ENCODE measurements at places on chromosomes 2 and 18.
A peak's percentile ranks its signal among the peaks of the same experiment; 100 is the strongest.

DNA sequence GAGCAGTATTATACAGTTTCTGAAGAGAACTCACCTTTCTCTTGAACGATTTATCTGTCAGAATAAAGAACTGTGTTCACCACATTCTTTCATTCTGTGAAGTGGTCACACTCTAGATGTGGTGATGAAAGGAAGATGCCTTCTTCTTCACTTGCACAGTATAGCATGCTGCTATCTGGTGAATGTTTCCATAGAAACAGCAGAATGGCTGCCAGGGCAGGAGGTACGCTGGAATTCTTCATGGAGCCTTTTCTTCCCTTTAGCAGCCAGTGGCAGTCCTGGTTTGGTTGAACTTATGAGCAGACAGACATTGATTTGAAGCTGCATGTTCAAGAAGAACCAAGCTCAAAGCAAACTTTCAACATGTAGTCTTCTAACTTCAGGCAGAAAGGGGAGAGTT lies 1157.9 kb upstream of the LRRTM1 start:
- DNase-seq, result no peak

- no peak for DNase-seq
These were observed 109.7 kb upstream of the GLI2 start for GRCh38 chr2:120625865-120626560.

DNA sequence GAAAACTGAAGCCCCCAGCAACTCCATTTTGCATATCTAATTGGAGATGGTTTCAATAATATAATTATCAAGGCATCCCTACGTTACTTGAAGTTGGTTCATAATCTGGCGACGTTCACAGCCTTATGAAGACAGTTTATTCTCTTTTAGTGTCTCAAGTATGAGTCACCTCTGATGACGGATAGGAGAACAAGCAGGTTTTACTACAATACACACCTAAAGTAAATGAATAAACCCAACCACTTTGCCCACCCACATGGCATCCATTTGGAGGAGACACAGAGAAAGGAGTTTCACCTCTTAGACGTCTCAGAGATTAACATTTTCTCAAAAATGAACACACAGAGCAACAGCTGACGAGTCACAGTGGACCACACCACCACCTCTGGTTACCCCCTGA lies 40.8 kb downstream of the BCL11A start:
- DNase-seq, result no peak

- DNase-seq, result no peak
These were observed 626.7 kb downstream of the LRRTM4 start for GRCh38 chr2:76895469-76895868.

GRCh38 chr2:27811768-27812167 lies 40.2 kb downstream of the MRPL33 start:
- no peak for DNase-seq

DNA sequence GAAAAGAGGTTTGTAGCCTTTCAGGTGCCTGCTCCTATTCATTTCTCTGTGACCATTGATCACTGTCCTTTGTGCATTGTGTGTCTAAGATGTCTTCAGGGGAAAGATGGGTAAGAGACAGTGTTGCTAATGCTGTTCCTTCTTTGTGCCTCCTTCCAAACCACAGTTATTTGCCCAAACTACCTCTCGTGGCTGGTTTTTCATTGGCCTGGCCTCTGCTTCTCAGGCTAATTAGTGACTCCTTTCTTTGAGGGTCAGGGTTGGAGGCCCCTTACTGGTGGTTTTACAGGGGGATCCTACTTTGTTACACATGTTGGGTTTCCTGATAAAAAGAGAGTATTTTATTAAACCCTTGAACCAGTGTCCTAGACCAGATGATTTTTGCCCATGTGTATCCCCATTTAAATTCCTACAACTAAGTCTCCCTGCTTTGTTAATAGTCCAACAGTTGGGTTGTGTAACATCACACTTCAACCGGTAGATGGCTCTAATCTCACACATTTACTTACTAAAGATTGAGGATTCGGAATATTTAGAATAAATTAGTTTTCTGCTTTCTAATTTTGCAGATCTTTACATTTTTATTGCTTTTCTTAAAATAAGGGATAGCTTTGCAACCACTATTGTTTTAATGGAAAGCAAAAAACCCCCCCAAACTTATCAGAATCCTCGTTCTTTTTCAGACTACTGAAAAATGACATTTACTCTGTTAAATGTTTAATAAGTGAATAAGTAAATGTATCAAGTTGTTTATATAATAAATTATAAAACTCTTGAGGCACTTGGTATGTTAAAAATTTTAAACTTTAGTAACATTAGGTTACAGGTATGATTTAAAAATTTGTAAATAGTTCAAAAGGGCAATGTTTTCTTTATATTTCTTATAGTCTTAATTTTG lies 2.4 kb downstream of the MARS2 start:
- no peak for DNase-seq

- DNase-seq, result no peak
These were observed 353.1 kb upstream of the FANCL start for GRCh38 chr2:58594175-58594574.

DNA sequence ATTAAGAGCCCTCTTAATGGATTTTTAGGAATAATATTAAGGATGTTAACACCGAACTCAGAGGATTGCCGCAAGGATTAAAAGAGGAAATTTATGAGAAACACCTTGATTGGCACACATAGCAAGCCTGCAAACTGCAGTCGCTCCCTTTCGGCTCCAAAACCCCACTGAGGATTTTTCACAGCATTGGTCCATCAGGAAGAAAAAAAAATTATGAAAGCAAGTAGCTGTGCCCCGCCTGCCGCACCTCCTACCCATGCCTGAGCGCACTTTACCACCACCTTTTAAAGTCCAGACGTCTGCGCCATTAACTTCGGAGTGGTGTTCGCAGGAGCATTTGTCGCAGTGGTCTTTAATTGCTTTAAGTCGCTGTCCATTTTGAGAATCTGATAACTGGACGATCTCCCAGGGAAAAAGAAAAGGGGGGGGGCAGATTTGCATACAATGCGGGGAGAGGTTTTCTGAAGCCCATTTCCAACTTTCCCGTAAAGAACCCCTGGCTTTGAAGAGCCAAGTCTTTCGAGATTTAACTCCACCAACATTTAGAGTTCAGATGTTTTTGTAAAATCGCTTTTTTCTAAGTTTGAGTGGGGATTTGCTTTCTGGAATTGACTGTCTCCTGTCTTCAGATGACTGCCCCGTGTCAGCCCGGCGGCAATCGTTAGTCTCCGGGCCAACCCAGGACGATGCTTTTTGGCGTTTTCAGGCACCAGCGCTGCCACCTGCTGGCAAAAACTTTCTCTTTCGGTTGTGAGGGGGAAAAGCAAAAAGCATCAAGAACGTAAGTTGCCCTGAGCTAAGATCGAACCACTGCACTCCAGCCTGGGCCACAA lies 913 bp upstream of the TRABD2A start:
- DNase-seq, result peak; percentile 88

- DNase-seq, result no peak
These were observed 516.3 kb upstream of the FSIP2 start for GRCh38 chr2:185222311-185222710.

DNA sequence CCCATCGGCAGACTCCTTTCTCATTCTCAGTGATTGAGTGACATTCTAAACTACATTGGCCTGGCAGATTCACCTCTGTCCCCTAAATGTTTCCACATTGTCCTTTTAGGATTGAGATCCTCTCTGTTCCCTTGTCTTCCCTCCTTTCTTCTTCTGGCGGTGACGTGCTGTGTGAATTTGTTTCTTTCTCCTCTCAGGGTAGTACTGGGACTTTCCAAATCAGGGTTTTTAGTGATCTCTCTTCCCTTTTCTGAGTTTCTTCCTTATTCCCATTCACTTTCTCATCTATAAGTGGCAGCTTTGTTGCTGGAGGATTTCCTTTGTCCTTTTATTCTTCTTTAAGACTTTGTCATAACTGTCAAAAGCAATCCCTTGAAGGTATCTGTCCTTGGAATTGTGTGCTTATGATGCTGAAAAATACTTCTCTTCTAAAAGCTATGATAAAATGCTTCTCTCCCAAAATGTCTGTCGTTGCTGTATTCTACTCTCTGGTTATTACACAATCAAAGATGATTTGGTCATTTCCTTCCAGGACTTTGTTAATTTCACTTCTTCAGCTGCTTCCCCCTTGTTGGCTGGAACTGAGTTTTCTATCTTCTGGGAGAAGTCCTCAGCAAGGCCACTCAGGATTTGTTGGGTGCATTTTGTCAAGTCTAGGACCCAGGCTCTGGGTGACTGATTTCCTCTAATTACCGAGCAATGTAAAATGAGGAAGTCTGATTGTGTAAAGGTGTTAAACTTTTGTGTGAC lies 4.9 kb upstream of the IL1B start:
- DNase-seq, result no peak

DNA sequence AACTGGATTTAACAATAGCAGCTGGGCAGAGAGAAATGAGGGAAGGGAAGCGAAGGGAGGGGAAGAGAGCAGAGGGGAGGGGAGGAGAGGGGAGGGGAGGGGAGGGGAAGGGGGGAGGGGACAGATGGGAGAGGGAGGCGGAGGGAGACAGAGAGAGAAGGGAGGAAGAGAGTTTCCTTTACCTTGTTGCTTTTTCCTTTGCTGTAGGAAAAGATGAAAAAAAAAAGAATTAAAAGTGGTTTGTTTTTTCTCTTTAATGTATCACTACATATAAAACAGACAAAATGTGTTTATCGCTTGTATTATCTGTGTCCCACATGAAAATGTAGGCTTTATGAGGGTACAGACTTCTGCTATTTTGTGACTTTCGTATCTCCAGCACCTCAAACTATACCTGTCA lies 190.4 kb upstream of the KYNU start:
- DNase-seq, result no peak

DNA sequence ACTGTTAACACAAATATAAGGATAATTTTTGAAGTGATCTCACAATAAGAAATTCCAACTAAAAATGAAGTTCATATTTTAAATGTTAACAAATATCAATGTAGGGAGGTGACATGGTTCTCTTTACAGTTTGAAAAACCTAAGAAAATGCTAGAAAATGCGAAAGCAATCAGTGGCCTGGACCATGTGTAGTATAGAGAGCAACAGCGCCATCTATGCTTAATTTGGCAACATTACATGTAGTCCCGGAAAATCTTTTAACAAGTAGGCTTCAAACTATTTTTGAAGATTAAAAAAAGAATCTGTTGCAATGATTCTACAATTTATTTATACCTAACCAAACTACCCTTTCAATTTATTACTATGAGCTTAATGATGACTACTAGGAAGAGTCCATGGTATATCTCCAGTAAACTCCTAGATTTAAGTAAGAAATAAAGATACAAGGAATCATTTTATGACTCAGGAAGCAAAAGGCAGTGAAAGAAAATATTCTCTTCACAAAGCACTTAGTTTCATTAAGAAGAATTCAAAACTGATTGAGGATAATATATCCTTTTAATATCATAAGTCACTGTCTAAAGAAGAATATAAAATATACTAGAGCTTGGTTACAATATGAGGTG lies 33.3 kb downstream of the NDUFA10 start:
- no peak for DNase-seq

GRCh38 chr2:159010340-159010739 lies 41.9 kb downstream of the TANC1 start:
- no peak for DNase-seq

GRCh38 chr2:12173271-12173942 lies 427.0 kb downstream of the LPIN1 start:
- no peak for DNase-seq

Measured in activated CD4-positive, alpha-beta T cell treated with anti-CD3 and anti-CD28 coated beads for 4 hours (primary cell).